ENCODE measurements at places on chromosomes 4 and X.

- DNase-seq = no peak
Measured at GRCh38 chr4:137065311-137065710, 467.0 kb downstream of the PCDH18 start.

DNA sequence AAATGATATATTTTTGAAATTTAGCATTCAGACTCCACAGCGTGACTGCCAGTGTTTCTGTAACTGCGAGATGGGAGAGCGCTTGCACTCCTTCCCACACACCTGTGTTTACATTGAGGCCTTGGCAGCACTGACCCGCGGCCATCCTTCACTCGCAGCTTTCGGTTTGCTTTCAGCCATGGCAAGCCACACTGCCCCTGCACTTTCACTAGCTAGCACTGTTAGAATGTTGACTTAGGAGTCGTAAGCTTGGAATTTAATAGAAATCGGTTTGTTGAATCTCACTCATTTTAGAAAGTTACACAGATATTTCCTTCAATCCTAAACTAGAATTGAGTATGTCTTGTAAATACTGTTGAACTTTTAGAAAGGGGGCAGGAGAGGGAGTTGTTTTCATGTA is 136.2 kb downstream of the CFAP299 start:
- DNase-seq = no peak

GRCh38 chr4:77036206-77036605 is 39.6 kb downstream of the CCNI start:
- no peak for DNase-seq

DNA sequence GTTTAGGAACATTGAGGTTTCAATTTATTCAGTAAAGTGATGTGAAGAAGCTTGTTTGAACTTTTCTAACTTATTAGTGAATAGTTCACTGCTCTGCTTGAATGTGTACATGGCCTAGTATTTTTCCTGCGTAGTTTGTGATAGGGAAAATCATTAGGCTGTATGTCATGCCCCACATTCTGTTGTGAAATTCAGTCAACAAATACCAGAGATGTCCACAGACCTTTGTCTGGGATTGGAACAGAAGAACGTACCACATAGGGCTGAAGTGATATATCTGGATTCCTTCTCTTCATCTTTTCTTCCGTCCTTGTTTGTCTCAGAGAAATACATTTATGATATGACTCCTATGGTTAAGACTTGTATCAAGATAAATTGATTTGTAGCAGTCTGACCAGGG is 88.8 kb upstream of the PLS3 start:
- DNase-seq = no peak

- DNase-seq = no peak
Measured at GRCh38 chrX:132918523-132918922, 39.9 kb downstream of the HS6ST2 start.

DNA sequence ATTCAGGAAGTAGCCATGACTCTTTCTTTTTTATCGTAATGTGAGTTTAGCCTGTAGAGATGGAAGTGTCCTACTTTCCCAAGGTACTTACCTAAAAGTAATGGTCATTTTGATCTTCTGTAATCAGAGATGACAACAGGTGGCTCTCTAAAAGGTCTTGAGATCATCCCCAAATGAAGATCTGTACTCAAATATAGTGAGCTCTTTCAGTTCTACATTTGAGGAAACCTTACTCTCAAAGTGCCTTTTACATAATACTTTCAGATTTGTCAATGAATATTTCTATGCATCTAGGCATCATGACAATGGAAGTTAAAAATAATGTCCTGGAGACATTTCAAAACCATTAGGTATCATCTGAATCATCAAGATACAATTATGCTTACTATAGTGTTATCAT is 17.2 kb upstream of the MND1 start:
- no peak for DNase-seq

GRCh38 chr4:151690876-151691275 is 69.9 kb downstream of the GATB start:
- DNase-seq = no peak

- DNase-seq = no peak
Measured at GRCh38 chr4:24196785-24197184, 306.9 kb upstream of the PPARGC1A start.

- no peak for DNase-seq
Measured at GRCh38 chr4:33989820-33990443, 2254.4 kb downstream of the ARAP2 start.

GRCh38 chr4:41146196-41146595 is 68.1 kb downstream of the APBB2 start:
- DNase-seq = no peak

GRCh38 chrX:39577985-39578869 is 519.5 kb downstream of the BCOR start:
- DNase-seq = peak; percentile 31

- no peak for DNase-seq
Measured at GRCh38 chr4:160869899-160870298, 1293.9 kb downstream of the FSTL5 start.

- no peak for DNase-seq
Measured at GRCh38 chr4:126533146-126533805, 1099.5 kb upstream of the INTU start.

DNA sequence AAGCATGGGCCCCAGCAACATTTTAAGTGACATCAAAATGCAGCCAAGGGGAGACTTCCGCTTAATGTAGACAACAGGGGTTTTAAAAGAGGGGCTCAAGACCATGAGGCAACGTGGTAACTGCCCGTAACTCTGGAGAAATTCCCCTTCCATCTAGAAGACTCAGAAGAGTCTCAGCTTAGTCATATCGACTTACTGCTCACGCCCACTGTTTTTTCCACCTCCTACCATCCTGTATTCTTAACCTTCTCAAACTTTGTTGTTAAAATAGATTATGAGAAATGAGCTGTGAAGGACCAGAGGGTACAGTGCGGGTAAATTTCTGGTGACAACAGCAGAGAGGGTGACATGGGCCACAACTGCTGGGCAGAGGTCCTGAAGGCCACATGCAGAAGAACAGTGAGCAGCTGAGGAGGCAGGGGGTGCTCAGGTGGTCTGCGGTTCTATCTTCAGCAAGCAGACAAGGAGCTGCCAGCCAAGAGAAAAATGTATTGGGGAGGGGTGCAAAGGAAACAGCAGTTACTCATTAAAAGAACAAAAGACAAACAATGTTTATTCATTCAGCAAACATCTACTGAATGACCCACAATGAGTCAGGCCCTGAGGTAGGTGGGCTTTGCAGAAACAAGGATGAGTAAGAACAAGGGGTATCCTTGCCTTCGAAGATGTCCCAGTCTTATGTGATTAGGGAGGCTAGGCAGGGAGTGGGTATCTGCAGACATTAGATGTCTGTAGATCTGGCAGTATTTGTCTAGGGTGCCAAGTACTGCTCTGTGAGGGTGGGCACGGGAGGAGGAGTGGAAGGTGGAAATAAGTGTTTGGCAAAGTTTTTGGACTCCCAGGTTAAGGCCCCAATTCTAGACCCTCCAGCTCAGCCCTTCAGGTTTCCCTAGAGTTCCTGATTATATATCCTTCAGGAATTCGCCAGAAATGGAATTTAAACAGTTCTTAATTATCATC is 175.3 kb downstream of the TSPAN5 start:
- DNase-seq = no peak

- no peak for DNase-seq
Measured at GRCh38 chr4:13481569-13481968, 2.6 kb downstream of the RAB28 start.

DNA sequence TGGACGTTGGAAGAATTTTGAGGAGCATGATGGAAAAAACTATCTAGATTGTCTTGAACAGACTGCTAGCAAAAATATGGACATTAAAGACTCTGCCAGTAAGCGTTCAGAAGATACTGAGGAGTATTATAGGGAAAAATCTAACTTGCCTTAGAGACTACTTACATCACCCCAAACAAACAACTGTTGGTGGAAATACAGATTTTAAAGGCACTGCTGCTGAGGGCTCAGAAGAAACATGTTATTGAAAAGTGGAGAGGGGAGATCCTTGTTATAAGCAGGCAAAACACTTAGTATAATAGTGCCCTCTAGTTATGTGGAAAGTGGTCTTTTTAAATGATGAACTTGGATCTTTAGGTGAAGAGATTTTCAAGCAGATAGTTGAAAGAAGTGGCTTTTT is 29.2 kb downstream of the MAD2L1 start:
- no peak for DNase-seq

DNA sequence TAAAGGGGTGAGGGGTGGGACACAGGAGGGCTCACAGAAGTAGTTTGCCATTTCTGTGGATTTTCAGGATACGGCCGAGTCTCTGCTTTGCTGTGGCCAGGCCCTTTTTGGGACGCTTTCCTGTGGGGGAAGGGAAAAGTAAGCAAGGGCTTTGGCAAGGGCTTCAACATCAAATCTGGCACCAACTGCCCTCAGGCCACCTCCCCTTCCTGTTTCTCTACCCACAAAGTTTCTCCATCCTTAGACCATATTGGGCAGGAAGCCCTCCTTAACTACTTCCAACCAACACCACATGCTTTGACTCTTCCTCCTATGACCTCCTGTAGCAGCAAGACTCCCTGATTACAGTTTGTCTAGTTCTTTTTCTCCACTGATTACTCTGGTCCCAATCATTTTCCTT is 105.1 kb downstream of the PHF8 start:
- DNase-seq = no peak

- peak; percentile 9 for DNase-seq
Measured at GRCh38 chr4:52676536-52676935, 17.4 kb upstream of the USP46 start.

DNA sequence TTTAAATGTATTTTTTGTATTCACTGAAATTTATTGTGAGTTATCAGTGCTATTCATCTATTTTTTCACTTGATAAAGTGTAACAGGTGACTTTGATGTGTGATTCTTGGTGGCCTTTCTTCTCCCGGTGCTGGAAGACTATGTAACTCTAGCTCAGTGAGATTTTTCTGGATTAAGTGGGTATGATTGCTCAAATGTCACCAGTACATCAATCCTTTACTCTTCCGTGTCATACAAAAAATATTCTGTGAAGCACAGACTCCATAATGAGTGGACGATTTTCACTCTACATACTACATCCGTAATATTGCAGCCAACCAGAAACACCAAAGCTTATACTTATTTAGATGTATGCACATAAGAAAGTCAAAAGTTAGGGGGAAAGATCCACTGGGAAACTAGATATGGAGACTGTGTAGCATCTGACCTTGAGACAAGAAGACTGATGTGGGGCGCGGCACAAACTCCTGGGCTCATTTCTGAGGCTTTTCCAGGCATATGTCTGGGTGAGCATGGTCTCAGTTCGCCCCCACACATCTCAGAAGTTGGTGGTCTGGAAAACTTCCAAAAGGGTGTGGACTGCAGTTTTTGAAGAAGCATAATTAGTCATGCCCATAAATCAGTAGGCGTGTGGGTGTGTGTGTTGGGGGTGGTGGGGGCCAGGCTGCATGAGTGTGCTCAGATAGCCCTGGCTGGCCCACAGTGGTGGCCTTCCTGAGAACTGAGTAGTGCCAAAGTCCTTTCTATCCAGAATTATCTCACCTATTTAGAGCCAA is 53.9 kb upstream of the TENM3 start:
- DNase-seq = no peak

DNA sequence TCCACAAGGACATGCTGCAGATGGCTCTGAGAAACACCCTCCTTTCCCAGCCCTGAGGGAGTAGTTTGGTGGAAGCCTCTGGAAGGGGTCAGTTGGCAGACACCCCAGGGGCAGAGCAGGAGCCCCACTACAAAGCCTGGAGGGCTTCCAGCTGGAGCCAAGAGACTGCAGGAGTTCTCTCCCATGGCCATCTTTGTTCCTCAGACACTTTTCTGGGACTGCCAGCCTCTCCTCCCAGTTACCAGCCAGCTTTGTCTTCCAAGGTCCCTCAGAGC is 91.0 kb upstream of the PJA1 start:
- DNase-seq = no peak

- no peak for DNase-seq
Measured at GRCh38 chr4:145886871-145887240, 51.8 kb downstream of the ZNF827 start.

DNA sequence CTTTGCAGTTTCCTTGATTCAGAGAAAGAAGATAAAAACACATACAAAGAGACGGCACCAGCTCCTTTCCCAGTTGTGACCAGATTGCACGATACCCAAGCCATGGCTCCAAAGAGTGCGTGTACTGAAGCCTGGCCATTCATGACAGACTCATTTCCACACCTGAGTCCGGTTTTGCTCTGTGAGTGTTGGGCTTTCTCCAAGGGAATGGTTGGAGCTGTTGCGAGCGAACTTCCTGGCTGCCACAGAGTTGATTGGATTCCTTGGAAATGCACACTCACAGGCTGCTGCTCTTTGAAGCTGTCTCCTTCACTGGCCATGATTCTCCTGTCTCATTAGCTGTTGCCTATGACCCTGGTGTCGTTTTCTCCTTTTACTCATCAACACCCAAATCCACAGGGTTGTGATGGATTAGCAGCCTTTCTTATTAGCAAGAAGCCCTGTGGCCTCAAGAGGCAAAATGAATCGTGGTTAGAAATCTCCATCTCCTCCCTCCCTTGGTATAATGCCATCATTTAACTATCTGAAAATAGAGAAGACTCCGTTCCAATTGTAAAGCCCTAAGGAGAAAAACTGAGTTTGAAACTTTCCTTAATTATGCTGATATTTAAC is 43.9 kb upstream of the BBS12 start:
- DNase-seq = no peak

GRCh38 chr4:7716010-7716721 is 223.5 kb downstream of the AFAP1 start:
- no peak for DNase-seq

DNA sequence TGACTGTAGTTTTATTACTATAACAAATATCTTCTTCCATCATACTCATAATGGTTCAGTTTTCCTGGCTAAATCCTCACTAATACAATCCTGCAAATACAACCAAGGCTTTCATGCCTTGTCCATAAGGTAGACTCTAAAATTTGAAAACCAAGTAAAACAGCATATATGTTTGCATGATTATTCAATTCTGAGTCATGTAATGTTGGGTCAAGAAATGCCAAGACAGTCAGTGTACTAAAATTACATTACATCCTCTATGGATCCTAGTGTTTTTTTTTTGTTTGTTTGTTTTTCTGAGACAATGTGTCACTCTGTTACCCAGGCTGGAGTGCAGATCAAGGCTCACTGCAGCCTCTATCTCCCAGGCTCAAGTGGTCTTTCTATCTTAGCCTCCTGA is 38.6 kb upstream of the TEX13D start:
- DNase-seq = no peak

GRCh38 chr4:159598602-159599001 is 495.7 kb downstream of the RAPGEF2 start:
- no peak for DNase-seq

GRCh38 chrX:72274526-72274925 is 2.5 kb downstream of the RPS4X start:
- no peak for DNase-seq

GRCh38 chr4:142687547-142688275 is 158.4 kb downstream of the INPP4B start:
- no peak for DNase-seq

- no peak for DNase-seq
Measured at GRCh38 chrX:107766470-107767150, 9.0 kb downstream of the TSC22D3 start.

GRCh38 chr4:40254608-40255392 is 58.0 kb downstream of the RHOH start:
- no peak for DNase-seq

DNA sequence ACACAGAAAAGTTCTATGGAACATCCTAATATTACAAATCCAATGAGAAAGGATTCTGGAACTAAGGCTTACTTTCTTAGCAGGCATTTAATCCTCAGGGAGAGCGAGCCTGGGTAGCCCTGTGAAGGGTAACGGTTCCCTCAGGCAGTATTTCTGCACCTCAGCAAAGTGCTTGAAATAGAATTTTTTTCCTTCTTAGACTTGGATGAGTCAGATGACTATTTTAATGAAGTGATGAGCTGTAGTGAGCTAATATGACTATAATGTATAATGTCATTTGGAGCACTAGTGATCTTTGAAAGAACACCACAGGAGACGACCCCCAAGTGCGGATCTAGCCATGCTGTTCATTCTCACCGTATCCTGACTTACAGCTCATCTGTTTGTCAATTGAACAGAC is 493.0 kb upstream of the FAM241A start:
- no peak for DNase-seq

All from NCI-H524 treated with DMSO at 0.1 percent for 48 hours (cell line).